ENCODE measurements at places on chromosomes 6 and 20. TPM values are rescaled to one million over a fixed set of nuclear protein-coding genes. Genes with fewer than 3 reads are reported as not detected.
A peak's percentile ranks its signal among the peaks of the same experiment; 100 is the strongest.

- DNase-seq, result no peak
Observed at GRCh38 chr6:2957696-2958330, 13.6 kb downstream of the SERPINB6 start.

DNA sequence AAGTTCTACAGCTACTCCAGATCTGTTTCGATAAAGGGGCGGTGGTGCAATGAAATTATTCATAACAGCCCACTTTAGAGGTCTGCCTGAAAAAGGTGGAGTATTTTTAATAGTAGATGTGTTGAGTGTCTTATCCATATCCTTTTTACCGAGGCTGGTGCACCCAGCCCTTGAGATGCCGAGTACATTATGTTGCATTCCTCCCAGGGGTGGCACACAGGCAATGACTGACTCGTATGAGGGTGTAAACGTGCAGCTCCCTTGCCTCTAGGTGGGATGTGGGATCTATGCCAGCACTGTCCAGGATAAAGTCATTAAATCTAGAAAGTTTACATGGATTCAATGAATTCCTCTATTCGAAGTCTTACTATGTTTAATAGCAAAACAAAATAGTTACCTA is 355.6 kb downstream of the PLCB1 start:
- DNase-seq, result no peak

GRCh38 chr20:33674294-33675135 is at the start of gene NECAB3:
Gene NECAB3, minus strand, starts transcription at chr20:33674428. Its CDS starts 76 bp downstream, at chr20:33674352.
- DNase-seq, result no peak

DNA sequence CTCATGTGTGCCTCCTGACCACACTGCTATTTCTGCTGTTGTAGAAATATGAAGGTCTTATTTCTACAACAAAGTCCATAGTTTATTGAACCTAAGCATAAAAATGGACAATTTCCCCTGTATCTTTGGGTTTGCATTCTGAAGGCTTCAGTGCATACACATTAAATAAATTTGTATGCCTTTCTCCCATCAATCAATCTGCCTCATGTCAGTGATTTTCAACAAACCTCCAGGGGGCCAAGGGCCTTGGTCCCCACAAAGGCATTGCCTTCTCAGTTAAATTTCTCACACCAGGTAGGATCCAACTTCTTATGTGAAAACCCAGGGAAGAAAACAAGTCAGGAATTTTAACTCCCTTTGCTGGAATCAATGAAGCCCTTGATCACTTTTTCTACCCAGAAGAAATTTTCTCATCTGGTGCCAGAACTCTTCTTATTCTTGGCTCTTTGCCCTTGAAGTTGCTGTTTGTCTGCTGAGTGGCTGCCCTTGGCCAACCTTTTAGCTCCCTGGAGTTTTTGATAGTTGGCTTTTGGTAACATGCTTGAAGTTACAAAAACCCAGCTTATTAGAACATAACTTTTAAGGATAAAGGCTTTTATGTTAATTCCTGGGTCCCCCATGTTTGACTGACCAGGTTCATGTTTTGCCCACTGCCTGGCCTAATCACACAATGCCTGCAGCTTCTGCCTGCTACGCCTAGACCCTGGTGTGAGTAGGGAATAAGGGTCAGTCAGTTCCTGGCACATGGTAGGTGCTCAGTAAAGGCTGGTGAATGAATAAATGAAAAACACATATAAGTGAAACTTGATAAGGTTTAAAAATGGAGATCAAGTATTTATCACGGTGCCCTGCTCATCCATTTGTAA is 37.0 kb downstream of the SHLD1 start:
- DNase-seq, result peak; percentile 20

The C4B gene
- 1.0 TPM for total RNA-seq

- DNase-seq, result no peak
Observed at GRCh38 chr6:163814494-163815364, 400.2 kb downstream of the QKI start.

DNA sequence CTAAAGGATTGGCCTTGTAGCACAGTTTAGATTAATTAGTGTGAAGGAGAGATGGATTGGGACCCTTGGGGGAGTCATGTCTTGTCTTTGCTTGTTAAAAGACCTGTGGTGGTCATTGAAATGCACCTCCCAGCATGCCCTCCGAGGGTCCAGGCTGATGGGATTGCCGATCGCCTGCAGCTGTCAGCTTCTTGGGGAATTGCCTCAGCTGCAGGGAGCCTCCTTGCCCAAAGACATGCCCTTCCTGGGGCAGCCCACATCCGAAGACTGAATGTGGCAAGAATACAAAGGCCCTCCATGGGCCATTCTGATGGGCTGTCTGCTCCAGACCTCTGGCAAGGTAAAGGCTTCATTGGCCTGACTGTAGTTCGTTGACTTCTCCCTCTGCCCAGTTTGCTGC is 150.7 kb downstream of the FARS2 start:
- DNase-seq, result no peak

GRCh38 chr20:40176098-40176841 is 512.8 kb downstream of the MAFB start:
- DNase-seq, result no peak

The CD40 gene
- 12.7 TPM for total RNA-seq

The DEFB123 gene
- not detected for total RNA-seq

The XPO5 gene
- 32.8 TPM for total RNA-seq

GRCh38 chr20:59788811-59789397 is 144.5 kb downstream of the SYCP2 start:
- no peak for DNase-seq

The ZFP57 gene
- total RNA-seq, result not detected

- DNase-seq, result no peak
Observed at GRCh38 chr6:122710908-122711635, 68.4 kb upstream of the FABP7 start.

The LIME1 gene
- total RNA-seq, result 1.6 TPM

DNA sequence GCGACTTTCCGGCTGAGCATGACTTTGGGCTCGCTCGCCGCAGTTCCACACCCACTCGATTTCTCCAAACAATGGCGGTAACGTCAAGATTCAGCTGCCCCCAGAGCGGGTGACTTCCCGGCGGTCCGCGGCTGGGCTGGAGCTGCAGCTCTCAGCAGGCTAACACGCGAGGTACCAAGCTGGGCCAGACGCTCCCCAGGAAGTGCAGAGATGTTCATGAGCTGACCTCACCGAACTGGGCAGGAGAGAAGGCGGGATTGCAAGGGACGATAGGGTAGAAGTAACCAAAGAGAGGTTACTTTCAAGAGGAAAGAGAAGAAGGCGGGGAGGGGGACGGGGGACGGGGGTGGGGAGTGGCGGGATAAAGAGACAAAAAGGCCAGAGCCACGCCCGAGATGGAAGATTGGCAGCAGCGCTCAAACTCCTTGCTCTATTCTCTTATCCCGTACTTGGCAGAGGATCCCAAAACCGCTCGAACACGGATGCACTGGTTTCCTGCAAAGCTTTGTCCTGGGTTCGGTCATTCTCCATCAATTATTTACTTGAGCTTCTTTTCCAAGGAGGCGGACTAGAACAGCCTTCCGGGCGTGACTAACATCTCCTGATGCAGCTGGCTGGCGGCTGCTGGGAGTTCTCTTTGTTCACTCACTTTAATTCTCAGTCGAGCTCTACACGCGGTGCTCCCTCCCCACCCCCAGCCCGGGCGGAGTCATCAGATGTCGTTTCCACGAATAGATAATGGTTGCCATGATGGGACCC is at the start of gene MTCL3:
Gene MTCL3, minus strand, starts transcription at position 626 of the 759 bp plus-strand sequence.
- DNase-seq, result no peak

- no peak for DNase-seq
Observed at GRCh38 chr6:33705268-33705885, 6.1 kb downstream of the UQCC2 start.

- DNase-seq, result no peak
Observed at GRCh38 chr6:30735668-30736314, 6.7 kb downstream of the FLOT1 start.

The OR2H1 gene
- total RNA-seq, result not detected

GRCh38 chr6:157893238-157893637 is 70.2 kb downstream of the SNX9 start:
- no peak for DNase-seq

The PRKN gene
- 0.59 TPM for total RNA-seq

- DNase-seq, result no peak
Observed at GRCh38 chr6:3367630-3368029, 89.2 kb downstream of the SLC22A23 start.

DNA sequence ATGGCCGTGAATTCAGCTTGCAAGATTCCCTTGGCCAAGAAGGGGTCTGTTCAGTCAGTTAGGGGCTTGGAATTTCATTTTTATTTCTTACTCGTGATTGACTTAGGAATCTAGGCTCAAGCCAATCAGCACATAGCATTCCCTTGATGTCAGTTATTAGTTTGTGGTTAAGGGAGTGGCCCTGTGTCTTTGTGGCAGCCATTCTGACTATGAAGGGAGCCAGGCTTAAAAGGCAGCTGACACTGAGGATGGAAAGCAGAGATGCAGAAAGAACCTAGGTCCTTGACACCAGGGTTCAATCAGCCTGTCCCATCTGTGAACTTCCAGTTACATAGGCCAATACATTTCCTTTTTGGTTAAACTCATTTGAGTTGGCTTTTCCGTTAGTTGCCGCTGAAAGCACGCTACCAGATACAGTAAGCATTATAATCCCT is 48.1 kb downstream of the MCUR1 start:
- DNase-seq, result no peak

DNA sequence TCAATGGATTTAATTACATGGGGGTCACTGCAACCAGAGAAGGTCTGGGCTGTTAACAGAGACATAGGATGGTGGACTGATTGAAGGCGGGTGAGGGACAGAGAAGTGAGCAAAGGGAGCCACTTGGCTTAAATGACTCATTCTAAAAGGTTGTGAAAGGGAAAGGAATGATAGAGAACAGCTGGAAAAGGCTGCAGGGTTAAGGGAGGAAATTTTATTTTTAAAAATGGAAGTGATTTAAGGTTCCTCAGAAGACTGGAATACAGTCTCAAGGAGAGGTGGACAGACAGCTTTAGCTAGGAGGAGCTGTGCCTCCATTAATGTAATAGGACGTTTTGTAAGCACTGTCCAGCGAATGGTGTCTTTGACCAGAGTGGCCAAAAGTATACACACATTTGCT is 46.7 kb downstream of the RGS17 start:
- DNase-seq, result no peak

GRCh38 chr6:151379933-151380847 is 11.2 kb downstream of the ZBTB2 start:
- no peak for DNase-seq

GRCh38 chr6:109678240-109678639 is 12.8 kb downstream of the AK9 start:
- DNase-seq, result no peak

- no peak for DNase-seq
Observed at GRCh38 chr6:16667509-16667908, 93.8 kb downstream of the ATXN1 start.

DNA sequence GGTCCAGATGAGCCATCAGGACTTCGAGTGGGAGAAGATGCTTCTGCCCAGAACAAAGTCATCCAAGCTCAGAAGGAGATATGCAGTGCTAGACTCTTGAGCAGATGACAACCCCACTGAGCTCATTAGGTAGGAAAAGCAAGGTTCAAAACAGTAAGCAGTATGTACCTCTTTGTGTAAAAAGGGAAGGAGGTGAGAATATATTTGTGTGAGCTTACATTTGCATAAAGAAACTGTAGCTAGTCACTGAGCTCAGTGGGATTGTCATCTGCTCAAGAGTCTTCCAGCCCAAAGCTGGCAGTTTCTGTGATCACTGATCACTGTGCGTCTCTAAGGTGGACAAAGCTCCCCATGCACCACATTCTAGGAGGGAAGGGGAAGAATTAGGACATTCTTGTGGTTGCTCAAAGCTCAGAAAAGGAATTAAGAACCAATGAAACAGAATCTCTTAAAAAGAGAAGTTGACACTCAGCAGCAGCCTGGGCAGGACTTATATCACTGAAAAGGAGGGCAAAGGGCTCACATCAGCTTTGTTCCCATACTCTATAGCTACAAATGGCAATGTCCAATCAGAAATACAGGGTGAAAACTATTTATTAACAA is 90.0 kb upstream of the MAFB start:
- DNase-seq, result no peak

- no peak for DNase-seq
Observed at GRCh38 chr6:148487461-148487860, 144.8 kb downstream of the SASH1 start.

GRCh38 chr20:45269056-45269455 is 14.7 kb upstream of the SLPI start:
- DNase-seq, result no peak

GRCh38 chr6:8674126-8674525 is 238.8 kb upstream of the SLC35B3 start:
- no peak for DNase-seq

GRCh38 chr6:121531658-121532169 is 96.3 kb downstream of the GJA1 start:
- no peak for DNase-seq

DNA sequence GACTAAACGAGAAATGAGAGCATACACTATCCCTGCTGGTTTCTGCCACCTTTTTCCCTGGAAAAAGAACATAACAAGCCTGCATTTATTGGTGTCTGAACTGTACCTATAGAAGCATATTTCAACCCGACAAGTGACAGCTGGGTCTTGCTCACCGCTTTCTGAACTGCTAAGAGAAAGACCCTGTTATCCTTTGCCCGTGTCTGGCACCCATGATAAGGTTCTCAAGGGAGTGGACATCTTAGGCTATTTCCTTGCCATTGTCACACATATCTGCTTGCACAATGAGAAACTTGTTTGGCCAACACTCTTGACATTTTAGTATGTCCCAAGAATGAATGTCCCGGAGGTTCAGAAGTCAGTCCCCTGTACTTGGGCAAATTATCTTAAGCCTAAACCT is 19.3 kb downstream of the RIPOR2 start:
- no peak for DNase-seq

DNA sequence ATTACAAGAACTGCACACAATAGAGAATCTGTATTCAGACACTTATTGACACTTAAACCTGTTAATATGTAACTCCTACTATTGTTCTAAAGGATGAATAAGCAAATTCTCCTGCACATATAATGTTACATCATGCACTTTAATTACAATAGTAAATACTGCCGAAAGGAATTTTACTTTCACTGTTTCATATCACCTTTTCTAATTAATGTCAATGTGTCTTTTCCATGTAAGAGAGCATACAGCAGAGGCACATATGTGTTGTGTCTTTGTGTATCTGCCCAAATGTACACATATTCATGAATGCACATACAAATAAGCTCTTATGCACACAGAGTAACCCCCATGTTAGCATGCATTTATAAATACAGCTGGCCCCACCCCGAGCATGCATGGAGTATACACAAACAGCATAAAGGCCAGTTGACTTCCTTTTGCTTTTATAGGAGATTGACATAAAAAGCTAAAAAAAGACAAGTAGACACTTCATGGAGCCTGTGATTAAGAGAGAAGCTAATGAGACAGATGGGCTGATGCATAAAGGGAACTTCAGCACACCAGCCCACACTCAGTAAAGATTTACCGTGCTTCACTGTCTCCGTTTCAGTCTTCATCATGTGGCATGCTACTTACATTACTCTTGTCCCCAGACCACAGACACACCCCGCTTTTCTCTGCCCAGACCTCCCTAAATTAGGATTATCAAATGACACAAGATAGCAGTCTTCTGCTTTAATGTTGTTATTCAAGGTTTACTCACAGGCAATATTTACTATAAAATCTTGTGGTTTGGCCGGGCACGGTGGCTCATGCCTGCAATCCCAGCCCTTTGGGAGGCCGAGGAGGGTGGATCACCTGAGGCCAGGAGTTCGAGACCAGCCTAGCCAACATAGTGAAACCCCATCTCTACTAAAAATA is 184.6 kb downstream of the ATXN1 start:
- DNase-seq, result no peak

- no peak for DNase-seq
Observed at GRCh38 chr6:136411453-136412354, 122.1 kb upstream of the BCLAF1 start.

Measured in pulmonary artery endothelial cell (primary cell).